ENCODE measurements at places on chromosomes 5 and 9.

- no peak for DNase-seq
Measured at GRCh38 chr5:128956164-128956563, 9.1 kb upstream of the SLC27A6 start.

DNA sequence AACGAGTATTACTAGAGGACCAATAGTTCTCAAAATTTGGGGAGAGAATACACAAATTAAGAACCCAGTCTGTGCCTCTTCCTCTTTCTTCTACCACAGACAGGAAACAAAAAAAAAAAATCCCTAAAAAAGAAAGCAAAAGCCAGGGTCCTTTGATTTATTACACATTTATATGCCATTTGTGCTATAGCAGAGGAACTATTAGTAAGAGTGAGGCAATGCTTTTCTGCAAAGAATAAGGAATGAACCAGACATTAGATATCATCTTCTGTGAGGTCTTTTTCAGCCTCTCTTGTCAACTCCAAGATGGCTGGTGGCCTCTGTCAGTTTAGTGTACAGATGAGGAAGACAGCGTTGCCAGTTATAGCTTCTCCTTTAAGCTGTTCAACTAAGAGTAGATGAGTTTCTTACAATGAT lies 127.6 kb downstream of the RFX3 start:
- no peak for DNase-seq

DNA sequence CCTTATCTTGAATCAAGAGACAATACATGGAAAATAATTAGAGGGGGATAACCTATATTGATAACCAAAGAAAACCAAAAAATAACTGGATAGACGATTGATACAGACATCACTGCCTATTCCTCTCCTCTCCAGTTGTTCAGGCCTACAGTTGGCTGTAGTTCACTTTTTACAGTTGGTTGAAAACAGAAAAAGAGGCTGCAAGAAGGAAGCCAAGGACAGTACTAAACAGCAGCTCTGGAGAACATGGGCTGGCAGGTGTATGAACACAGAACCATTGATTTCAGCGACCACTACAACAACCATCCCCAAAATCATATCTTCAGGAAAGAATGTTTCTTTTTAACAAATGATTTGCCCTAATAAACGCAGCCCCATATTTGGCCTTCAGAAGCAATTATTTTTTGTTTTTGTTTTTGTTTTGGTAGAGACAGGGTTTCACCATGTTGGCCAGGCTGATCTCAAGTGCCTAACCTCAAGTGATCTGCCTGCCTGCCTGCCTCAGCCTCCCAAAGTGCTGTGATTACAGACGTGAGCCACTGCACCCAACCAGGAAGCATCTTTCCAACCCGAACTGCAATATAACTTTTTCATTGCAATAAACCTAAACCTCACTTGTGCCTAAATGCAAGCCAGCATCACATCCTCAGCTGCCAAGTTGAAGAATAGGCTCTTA lies 64.3 kb downstream of the MLLT3 start:
- DNase-seq = no peak

- DNase-seq = no peak
Measured at GRCh38 chr9:105037139-105037538, 109.2 kb upstream of the ABCA1 start.

DNA sequence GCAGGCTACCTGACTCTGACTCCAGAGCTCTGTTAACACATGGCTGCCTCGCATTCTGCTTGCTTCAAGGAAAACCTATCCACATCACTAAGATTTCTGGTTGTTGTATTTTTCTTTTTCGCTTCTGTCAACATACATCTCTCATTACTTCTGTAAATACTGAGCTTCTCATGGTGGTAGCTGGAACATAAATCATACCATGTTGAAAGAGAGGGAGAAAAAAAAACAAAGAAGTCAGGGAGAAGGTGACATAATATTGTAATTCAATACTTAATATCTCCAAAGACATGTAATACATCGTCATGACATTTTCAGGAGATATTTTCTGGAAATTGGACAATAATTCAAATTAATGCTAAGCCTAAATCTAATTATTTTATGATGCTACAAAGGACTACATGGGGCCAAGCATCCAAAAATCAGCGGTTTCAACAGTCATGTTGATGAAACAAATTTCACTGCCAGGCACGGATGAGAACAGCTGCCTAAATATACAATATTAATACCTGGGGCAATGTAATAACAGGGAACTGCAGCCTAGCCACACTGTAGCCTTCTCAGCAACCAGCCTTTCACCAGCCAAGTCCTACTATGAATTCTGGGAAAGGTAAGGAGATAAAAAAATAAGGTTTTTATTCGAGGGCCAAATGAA lies 332.0 kb downstream of the TRIM32 start:
- no peak for DNase-seq

GRCh38 chr9:135300346-135301141 lies 179.0 kb upstream of the PPP1R26 start:
- DNase-seq = no peak

GRCh38 chr5:72166070-72166979 lies 59.0 kb downstream of the MAP1B start:
- no peak for DNase-seq

- no peak for DNase-seq
Measured at GRCh38 chr9:79026316-79026715, 545.4 kb upstream of the TLE4 start.

- DNase-seq = no peak
Measured at GRCh38 chr5:123088031-123088805, 823 bp upstream of the PRDM6 start.

DNA sequence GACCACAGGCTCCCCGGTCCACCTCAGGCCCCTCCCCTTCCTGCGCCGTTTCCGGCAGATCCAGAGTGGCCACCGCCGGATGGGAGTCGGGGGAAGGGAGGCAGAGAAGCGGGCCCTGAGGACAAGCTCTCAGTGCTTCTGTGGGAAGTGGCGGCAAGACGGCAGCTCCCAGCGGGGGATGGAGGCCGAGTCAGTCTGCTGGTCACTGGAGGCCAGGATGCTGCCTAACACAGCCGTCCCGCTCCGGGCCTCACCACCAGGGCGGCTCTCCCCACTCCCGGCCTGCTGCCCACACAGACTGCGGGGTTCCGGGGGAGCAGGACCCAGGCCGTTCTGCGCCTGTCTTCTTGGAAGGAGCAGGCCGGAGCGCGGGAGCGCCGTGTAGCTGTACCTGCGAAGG lies 31.4 kb downstream of the FXN start:
- no peak for DNase-seq

DNA sequence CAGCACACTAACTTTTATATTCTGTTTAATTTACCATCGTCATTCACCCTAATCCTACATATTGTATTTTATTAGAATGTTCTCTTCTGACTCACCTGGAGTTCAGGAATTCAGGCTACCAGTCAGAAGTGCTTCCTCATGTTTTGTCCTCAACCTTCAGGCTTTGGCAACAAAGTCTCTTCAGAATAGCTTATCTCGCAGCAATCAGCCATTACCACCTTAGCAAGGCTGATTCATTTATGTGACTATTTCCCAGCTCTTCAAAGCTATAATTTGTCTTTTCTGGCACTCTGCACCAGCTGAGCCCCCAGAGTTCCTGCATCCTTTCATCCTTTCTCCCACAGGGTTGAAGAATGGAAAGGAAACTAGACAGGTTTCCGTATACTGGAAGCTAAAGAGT lies 365.5 kb upstream of the CDH18 start:
- no peak for DNase-seq

DNA sequence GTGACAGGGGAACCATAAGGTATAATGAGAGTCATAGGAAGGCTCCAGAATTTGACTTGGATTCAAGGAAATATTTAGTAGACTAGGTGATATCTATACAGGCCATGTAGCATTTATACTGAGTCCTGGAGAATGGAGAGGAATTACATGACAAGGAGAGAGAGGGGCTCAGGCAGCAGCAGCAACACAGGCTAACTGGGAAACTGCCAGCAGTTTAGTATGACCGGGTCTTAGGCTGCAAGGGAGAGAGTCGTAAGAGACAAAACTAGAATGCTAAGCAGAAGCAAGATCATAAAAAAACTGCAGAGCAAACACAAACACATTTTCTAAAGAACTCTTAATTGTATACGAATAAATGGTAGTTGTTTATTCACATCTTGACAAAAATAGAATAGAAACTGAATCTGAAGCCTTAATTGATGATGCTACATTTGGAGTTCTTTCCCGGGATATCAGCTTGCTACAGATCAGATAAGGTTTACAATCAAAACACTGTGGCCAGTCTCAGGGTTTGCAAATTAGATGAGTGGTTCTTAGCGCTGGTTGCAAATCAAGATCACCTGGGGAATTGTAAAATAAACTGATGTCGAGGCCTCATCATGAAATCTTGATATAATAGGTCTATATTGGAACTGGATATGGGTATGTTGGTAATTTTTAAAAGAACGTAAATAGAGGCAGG lies 480.0 kb upstream of the C9orf72 start:
- DNase-seq = no peak

- DNase-seq = no peak
Measured at GRCh38 chr5:652023-652515, 39.9 kb downstream of the CEP72 start.

DNA sequence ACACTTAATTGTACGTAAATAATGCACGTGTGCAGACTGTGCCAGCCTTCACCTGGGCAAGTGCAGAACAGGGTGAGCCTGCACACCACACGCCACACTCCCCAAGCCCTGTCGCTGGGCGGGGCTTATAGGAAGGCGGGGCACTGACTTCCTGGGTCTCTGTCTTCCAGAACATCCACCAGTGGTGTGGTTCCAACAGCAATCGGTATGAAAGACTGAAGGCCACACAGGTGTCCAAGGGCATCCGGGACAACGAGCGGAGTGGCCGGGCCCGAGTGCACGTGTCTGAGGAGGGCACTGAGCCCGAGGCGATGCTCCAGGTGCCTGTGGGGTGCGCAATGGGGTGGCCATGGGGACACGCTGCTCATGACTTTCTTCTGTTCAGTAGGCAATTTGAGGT lies 44.2 kb downstream of the GSN start:
- no peak for DNase-seq

DNA sequence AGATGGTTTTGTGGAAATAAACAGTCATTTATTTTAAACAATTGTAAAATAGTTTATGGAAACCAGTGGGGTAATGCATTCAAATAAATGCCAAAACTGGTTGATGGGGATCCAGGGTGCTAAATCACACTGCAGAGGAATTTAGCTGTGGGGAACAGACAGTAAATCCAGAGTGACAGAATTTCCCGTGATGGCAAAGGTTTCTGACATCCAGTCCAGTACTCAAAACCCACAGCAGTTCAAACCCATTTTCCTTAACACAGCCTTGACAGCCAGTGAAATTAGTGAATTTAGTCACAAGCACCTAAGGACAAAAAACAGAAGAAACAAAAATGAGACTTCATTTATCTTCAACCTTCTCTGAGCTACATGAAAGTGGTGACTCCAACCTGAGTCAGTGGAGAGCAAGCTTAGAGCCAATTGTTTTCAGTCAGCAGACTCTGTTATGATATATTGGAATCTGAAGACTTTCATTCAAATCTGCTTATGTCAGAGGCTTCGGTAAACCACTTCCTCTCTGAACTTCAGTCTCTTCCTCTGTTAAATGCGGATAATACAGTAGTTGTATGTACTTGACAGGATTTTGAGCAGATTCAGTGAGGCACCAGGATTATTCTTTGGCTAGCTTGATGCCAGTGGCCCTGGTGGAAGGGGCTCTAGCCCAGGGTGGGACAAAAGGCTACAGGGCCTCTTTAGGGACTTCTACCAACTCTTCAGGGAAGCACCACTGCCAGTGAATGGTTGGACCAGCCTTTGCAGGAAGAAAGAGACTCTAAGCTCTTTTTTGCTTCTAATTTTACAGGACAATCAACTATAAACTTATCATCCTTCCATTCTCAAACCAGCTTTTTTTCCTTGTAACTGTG lies 185.3 kb downstream of the MAPKAP1 start:
- DNase-seq = peak; percentile 63

DNA sequence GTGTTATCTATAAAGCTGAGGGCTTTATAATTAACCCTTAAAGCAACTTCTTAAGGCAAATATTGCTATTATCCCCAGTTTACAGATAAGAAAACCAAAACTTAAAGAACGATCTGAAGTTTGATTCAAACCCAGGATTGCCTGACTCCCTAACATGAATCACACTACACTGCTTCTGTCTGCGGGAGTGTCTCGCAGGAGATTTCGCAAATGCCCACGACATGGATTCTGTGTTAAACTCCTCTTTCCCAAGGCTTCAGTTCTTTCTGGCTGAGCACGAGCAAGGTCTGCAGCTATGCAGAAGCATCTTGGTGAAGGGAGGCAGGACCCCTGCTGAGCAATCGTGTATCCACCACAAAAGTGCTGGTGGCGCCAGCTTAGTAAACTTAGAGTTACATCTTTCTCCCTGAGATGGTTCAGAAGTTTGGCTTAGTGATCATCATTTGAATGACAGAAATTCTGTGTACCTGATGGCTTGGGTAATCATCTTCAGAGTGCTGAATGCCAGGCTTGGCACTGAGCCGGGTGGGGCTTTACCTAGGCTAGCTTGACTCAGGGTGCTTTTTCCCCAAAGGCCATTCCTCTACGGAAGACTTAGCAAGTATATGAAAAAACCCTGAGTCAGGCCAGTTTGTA lies 81.4 kb upstream of the PIK3R1 start:
- no peak for DNase-seq

- no peak for DNase-seq
Measured at GRCh38 chr5:11946317-11946716, 42.1 kb upstream of the CTNND2 start.

- no peak for DNase-seq
Measured at GRCh38 chr5:1358726-1359025, 13.8 kb upstream of the CLPTM1L start.

DNA sequence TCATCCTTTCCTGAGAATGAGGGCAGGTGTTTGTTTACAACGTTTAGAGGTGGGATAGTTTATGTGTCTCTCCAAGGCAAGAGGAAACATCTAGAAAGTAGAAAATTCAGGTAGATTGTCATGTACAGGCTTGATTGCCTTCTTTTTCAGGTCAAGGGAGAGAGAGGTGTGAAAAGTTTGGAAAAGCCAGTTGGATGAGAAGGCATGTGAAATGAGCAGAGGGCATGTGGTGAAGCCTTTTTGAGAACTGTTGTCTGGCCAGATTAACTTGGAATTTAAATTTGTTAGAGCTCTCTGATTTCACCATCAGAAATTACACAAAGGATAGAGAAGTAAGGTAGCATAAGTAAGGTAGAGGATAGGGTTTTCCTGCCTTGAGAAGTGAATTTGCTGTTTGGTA lies 74.6 kb downstream of the SNX24 start:
- no peak for DNase-seq

- no peak for DNase-seq
Measured at GRCh38 chr9:82105729-82106128, 117.2 kb downstream of the SPATA31D1 start.

DNA sequence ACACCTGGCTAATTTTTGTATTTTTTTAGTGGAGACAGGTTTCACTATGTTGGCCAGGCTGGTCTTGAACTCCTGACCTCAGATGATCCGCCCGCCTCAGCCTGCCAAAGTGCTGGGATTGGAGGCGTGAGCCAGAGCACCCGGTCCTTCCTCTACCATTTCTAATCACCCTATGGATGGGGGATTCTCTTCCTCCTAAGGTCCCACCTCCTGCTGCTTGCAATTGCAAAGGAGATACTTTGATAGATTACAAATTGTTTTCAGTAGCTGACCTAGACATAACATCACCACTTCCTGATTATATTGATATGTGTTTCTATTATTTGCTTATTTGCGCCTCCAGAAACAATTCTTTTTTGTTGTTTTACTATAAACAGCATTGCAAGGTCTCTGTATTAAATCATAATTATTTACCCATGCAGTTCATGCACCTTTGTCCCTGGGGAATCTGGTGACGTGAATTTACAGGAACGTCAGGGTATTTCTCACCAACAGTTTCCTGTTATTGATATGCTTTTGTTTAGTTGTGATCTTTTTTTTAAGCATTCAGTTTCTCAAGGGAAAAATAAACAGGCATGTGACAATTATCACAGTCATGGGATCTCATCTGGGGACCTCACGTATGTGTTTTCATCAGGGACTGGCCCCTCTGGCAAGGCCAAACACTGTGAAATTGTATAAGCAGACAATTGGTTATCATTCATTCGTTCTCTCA lies 43.2 kb downstream of the ESM1 start:
- no peak for DNase-seq
